ELF-1 (cell line): ENCODE measurements at places on chromosomes 2 and 18.
A peak's percentile ranks its signal among the peaks of the same experiment; 100 is the strongest.

GRCh38 chr2:3242747-3243369, 134.8 kb downstream of the EIPR1 start:
- no peak for DNase-seq

DNA sequence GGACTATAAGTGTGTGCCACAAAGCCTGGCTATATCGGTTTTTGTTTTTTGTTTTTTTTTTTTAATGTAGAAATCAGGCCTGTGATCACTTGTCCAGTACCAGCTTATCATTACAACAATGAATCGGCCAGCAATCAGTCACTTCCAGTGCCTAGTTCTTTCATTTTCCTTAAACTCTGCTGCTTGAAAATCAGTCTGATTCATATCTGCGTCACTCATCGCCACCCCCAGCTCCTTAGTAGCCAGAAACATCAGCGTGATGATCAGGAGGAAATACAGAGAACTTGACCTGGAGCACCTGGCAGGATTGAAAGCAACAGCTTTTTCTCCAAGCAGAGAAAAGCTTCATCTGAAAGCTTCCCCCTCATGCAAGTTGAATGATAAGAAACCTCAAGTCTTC, 75.4 kb downstream of the SPTBN1 start:
- no peak for DNase-seq

DNA sequence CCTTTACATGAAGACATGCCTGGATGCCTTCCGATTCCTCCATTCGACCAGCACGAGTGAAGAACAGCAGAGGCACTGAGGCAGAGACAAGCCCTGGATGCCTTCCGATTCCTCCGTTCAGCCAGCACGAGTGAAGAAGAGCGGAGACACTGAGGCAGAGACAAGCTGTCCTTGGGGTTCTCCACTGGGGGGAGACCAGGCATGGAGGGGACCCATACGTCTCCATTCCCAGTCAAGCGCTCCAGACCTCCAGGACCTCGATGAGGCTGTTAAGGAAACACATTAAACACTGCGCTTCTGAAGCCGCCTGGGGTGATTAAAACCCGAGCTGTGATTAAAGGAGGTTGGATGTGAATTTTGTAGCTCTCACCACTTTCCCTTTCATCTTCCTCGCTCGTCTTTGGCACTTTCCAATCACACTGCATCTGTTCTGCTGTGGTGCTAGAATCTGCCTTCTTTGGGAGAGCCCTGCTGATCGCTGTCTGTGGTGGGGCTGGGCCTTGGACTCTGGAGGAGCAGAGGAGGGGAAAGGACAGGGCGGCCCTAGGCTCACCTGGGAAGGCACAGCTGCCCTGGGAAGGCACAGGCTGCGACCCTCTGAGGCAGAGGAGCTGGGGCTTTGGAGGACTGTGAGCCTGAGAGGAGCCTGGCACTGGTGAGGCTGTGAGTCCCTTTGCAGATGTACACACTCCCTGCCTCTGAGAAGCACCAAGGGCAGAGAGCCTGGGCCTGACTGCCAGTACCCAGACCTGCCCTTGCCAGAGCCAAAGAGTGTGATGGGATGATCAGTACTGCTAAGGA, 463.1 kb upstream of the HS6ST1 start:
- no peak for DNase-seq

DNA sequence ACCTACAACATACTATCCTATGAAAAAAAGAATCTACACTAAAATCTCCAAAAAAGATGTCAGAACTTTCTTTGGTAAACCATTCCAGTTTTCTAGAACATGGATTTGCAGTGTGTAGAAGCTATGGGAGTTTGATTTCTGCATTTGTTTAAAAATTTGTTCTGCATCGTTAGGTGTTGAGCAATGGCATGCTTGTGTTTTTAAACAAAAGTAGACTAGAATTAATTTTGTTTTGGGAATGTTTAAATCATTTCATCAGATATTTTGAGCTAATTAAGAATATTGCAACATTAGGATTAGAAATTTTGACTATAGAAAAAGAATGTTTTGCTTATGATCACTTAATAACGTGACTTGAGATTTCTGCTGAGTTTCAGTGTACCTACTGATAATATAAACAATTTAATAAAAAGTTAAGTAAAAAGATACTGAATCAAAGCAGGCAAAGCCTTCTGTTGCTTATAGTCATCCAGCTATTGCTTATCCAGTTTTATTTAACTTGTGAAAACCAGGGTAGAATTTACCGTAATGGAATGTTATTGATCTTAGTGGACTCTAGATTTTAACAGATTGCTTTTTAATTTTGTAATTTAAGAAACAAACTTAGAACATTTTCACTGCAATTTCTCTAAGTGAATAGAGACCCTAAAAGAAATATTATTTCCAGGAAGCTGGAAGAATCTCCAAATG, 7.2 kb upstream of the TMEM182 start:
- DNase-seq = no peak

- DNase-seq = no peak
Observed at GRCh38 chr2:99689145-99689742, 199.4 kb upstream of the REV1 start.

GRCh38 chr2:117360586-117360985, 453.9 kb upstream of the DDX18 start:
- DNase-seq = no peak

DNA sequence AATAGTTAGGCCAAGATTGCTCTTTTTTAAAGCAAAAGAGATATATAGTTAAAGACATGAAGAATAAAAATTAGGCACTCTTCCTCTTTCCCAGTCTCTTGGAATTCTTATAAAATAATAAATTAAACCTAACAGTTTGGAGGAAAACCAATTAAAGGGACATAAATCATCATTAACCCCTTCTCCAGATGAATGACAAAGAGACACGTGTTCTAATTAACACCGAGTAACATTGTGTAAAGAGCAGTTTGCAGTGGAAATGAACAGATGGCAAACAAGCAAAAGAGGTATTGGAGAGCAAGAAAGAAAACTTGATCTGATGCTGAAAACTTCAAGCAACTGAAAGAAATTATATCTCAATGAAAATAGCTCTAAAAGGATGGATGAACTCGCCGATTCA, 48.4 kb downstream of the BCL2 start:
- no peak for DNase-seq

- no peak for DNase-seq
Observed at GRCh38 chr18:35042389-35043071, 1.3 kb downstream of the MAPRE2 start.

DNA sequence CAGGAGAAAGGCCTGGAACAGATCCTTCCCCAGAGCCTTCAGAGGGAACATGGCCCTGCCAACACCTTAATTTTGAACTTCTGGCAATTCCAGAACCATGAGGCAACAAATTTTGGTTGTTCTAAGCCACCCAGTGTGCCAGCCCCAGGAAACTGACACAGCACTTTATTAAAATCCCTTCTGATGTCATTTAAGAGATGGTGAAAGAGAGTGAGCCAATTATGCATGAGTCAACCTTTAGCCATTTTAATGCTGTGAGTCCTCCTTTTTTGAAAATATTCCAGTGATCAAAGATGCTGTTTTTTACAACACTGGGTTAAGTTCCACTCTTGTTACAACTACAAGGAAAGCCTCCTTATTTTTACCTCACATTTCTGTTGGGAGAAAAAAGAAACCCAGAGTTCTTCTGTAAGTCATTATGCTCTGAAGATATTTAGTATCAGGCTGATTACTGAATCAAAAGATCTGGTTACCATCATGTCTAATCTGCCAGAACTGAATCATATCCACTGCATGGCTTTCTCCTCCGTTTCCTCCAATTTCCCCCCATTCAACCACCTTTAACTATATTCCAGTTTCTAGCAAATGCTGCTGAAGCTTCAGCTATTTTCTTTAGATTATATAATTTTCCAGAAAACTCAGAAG, 235.4 kb downstream of the TXNL1 start:
- DNase-seq = no peak

DNA sequence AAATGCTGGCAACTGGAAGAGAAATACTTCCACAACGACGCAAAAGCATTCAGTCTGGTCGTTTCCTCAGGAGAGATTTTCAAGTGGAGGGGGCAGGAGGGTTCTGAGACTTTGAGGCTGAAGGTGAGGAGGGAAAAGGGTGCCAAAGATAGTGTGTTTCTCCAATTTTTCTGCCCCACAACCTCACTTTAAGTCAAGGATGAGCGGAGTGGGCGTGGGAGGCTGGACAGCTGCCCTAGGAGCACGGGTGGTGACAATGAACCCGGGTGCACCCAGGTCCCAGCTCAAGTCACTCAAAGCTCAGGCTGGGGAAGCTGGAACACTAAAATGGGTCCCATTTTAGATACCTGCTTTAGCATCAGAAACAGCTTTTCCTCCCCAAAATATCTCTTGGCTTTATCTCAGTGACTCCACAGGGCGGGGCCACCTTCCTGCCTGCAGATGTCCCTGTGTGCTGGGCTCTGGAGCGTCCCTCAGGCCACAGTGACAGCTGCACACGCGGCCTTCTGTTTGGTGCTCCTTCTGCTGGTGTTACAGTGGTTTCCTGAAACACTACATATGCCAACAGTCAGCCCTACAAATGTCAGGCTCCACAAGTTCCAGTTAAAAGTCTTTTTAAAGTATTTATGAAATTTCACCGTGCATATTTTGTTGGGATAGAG, 1.4 kb upstream of the MBP start:
- peak; percentile 40 for DNase-seq

DNA sequence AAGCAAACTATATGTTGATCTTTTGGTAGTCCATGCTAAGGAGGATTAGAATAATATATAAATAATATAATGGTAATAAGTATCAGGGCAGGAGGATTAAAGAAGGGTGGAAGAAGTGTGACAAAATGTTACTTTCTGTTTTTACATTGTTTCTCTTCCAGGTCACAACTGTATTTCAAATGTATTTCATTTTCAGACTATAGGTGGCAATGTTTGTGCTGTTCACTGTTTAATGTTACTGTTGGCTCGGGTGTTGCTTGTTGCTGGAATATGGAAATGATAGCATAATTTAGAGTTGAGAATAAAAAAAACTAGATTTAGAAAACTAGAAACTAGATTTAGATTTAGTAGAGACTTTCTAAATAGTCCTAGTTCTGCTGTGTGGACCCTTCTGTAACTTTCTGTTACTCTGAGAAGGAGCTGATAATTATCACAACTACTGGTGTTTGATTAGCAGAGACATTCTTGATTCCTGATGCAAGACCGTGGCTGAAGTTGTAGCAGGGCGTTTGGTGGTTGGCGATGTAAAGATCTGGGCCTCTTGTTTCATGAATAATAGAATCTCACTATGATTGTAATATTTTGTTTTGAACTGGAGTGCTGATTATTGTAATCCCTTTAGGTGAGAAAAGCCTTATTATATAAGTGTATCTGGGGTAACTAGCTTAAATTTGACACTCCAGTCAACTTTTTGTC, 7.9 kb downstream of the NEDD4L start:
- no peak for DNase-seq

- DNase-seq = peak; percentile 87
Observed at GRCh38 chr18:46281185-46282176, 177.3 kb downstream of the HAUS1 start.

GRCh38 chr18:59996370-59996966, 96.7 kb downstream of the PMAIP1 start:
- no peak for DNase-seq

DNA sequence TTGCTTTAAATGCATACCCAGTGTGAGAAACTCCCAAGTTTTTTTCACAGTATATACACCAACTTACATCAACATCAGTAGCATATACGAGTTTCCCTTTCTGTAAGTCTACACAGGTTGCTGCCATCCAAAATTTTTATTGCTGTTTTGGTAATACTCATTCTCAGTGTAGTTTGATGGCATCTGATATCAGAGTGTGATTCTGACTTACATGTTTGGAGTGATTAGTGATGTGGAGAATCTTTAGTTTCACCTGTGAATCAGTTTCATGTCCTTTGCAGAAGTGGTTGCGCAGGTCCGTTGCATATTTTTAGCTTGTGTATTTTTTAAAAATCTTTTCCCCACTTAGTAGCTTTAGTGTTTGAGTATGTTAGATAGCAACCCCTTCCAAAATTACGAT, 50.1 kb downstream of the CCDC74A start:
- no peak for DNase-seq

GRCh38 chr2:254241-254640, 9.6 kb downstream of the SH3YL1 start:
- DNase-seq = peak; percentile 16

DNA sequence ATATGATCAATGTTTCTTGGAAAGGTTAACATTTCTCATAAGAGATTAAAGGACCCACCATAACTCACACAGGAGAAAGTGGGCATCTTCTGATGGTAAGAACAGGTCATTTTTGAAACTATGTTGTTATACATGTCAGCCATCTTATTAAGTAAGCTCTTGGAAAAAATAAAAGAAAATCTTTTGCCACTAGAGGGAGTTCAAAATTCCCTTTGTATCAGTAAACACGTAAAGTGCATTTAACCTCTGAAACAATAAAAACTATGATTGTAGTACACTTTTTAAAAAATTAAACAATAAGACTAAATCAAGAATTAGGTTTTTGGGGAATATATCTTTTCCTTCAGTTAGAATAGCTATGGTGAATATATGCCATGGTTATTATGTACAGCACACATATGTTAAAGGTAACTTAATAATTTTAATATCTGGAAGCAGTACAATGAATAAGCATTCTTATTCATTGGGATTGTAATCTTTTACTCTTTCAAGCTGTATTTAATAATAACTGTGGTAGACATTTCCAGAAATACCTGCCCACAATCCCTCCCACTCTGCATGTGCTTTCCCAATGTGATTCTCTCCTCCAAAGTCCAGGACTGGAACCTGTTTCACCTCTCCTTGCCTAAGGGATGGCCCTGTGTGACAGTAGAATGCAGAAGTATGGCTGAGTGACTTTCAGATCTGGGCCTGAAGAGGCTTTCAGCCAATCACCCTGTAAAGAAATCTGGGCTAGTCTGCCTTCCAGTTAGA, 64.2 kb downstream of the RBMS1 start:
- no peak for DNase-seq

DNA sequence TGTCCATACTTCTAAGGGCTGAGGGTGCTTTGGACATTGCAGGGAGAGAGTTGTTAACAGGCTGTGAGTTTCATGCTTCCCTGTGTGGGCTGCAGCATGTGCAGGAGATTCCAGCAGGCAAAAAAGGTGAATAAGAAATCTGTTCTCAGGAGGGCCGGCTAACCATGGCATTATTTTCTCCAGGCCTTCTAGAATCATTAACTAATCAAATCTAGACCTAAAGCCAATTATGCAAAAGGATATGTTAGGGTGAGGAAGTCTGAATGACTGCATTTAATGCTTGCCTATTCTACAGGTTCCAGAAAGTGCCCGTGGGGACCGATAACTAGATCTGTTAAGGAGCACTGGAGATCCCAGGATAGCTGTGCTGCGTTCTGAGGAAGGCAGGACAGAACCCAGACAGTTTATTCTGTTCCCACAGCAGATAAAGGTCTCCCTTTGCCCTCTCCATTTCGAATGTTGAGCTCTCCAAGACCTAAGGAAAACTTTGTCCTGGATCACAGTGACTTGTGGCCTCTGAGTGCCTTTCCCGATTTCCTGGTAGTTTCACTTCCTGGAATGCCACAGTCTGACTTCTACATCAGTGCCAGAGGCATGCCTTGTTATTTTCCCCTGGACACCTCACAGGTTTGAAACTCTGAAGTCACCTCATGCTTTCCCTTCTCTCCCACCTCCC, 50.0 kb upstream of the ZFP36L2 start:
- no peak for DNase-seq
